ENCODE measurements at places on chromosomes 5 and 9.

GRCh38 chr9:84239343-84239742 is 101.2 kb downstream of the SLC28A3 start:
- no peak for DNase-seq

GRCh38 chr9:113653746-113654604 is 190.4 kb downstream of the RGS3 start:
- no peak for DNase-seq

- DNase-seq, result no peak
Observed at GRCh38 chr5:40355846-40356245, 323.9 kb upstream of the PTGER4 start.

DNA sequence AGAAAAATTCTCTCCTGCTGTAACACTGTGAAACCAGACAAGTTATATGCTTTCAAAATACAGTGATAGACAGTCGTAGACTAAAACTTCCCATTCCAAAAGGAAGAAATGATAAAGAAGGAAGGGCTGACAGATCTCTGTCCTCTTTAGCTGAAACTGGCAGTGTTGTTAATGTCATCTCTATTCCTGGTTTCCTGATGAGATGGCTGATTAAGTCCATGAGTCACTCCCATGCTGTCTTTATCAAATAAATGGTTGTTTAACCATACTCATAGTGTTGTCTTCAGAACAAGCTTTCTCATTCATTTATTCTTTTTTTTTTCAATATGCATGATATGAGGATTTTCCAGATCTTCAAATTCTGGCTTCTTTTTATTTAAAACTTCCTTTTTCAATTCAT is 952.2 kb upstream of the WWC1 start:
- no peak for DNase-seq

DNA sequence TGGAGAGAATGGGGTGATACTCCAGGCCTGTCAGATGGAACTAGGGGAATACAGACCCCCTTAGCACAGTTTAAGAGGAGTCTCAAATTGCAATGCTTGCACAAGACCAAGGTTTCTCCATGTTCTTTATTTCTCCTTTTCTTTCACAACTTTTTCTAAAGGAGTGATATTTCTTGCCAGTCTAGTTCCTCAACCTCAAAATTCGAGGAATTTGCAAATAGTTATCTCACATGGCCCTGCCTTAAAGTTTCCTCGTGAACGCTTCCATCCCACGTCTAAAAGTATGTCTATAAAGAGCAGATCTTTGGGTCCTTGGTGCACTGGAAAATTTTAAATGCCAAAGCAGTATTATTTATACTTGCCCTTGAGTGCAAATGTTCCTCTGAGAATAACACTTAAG is 373.8 kb upstream of the KLF4 start:
- no peak for DNase-seq

GRCh38 chr9:134306636-134307600 is 19.3 kb upstream of the RXRA start:
- no peak for DNase-seq

DNA sequence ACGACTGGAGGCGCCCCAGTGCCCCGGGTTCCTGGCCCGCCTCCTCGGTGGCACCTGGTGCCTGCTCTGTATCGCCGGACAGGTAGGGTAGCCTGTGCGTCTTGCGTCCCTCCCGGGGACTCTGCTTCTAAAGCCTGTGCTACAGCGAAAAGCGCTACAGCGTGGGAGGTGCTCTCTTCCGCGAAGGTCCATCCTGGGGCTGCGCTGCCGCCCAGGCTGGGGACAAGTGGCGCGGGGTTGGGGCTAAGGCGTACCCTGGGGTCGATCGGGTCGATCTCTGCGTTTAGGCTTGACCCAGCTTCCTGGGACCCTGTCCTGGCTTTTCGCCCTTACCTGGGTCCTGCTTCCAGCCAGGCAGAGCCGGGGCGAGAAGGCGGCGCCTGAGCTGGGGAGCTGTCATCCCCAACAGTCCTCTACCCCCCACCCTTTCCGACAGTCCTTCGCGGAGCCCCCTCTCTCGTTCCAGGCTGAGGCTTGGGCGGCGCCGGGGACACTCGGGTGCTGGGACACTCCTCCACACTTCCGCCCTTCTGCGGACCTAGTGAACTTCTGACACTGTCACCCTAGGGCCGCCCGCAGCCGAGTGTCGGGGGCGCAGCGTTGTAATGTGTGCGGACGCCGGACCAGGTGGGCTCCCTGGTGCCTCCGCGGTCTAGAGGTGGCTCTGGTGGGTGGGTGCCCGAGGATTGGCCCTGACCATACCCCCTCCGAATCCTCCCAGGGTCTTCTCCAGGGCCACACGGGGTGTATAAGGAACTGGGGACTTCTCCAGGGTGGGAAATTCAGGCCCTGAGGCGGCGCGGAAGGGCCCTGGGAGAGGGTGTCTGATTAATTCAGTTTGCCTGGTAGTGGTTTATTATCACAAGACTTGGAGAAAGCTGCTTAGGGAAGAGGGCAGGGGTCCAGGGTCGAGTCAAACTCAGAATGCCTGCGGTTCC is 328.2 kb downstream of the SH3GL2 start:
- peak; percentile 11 for DNase-seq

DNA sequence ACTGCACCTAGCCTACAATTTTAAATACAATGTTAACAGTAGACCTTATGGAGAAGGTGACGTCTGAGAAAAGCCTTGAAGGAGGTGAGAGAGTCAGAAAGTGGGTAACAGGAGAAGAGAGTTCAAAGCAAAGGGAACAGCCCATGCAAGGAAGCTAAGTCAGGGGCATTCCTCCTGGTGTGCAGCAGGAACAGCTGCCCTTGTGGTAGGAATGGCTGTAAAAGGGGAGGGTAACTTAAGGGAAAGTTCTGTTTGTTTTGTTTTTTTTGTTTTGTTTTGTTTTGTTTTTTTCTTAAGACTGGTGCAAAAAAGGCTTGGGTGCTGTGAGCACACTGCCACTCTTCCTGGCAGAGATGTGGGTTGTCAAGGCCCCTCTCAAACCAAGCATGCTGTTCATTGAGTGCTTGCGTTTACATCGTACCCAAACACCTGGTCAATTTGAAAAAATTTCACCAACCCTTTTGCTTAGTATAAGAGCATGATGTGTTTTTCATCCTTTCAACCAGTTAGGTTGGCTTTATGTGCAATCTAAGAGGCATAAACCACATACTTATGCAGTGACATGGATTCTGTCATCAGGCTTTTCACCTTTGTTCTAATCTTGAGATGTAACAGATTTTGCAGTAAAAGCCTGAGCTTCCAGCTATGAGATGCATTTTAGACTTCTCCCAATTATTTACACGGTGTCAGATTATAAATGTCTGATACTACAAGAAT is 279.7 kb downstream of the GLIS3 start:
- no peak for DNase-seq

- DNase-seq, result no peak
Observed at GRCh38 chr9:94086486-94087345, 2.5 kb downstream of the PTPDC1 start.

Measured in large intestine (tissue), 12 donors.